Stimulated activated CD4-positive, alpha-beta T cell treated with anti-CD3 and anti-CD28 coated beads, Interleukin-1b, Interleukin-23, amount 100 ng/mL, for 1 hour (primary cell): ENCODE measurements at places on chromosomes 1 and 21.

DNA sequence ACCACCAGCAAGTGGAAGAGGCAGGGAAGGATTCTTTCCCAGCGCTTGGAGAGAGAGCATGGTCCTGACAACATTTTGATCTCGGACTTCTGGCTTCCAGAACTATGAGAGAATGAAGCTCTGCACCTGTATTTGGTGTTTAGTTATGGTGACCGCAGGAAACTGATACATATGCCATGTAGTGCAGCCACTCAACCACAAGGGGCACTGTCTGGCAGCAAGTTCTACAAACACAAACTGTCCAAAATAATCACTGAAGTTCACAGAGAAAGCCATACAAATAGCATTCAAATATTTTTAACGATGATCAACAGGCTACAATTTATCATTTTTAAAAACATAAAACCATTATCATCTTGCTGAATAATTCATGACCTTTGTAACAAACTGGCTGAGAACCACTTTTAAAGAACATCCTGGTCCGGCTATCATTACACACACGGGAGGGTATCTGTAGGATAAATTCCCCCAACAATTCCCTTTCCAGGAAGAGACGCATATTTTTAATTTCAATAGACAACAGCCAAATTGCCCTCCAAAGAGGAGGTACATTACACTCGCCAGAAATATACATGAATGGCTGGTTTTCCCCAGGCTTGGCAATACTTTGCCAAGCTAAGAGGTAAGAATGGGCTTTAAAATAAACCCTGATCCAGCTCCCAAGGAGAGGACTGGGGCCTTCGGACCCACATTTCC, 9.2 kb upstream of the CBR3 start:
- DNase-seq = no peak

GRCh38 chr1:177880339-177880891, 89.4 kb downstream of the SEC16B start:
- no peak for DNase-seq

DNA sequence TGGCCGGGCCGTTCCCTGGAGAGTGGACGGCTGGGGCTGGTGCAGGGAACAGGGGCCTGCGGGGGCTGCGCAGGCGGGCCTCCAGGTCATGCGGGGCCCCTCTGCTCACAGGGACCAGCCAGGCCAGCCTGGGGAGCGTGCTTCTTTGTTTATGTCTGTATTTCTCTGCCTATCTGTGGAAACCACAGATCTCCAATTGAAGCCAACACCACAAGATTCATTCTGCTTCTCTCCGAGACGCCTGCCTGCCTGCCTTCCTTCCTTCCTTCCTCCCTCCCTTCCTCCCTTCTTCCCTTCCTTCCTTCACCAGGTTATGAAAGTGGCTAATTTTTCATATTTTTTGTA, 39.9 kb upstream of the HMGN1 start:
- DNase-seq = no peak

- DNase-seq = no peak
Measured at GRCh38 chr1:59901770-59902388, 24.7 kb downstream of the CYP2J2 start.

GRCh38 chr1:180757657-180758056, 125.8 kb downstream of the XPR1 start:
- DNase-seq = no peak

GRCh38 chr1:14328685-14329084, 269.8 kb upstream of the KAZN start:
- DNase-seq = no peak

GRCh38 chr21:29511096-29511495, 212.4 kb downstream of the BACH1 start:
- DNase-seq = no peak

- DNase-seq = no peak
Measured at GRCh38 chr21:45383111-45383614, 21.8 kb upstream of the COL18A1 start.

GRCh38 chr1:225427235-225428067, at the start of gene LBR:
TSS of gene LBR (minus strand) at chr1:225428038. CDS start at chr1:225424075, 3,963 bp downstream.
- DNase-seq = no peak

GRCh38 chr1:27099587-27100334, 55.2 kb downstream of the SLC9A1 start:
- DNase-seq = no peak

- DNase-seq = no peak
Measured at GRCh38 chr1:53653200-53653575, 85.8 kb downstream of the GLIS1 start.
